Right atrium auricular region (tissue), 2 donors: ENCODE measurements at places on chromosomes 7 and 10.

- DNase-seq = no peak
Measured at GRCh38 chr7:6258440-6259182, 13.8 kb downstream of the CYTH3 start.

- DNase-seq = peak; percentile 53
Measured at GRCh38 chr7:64889686-64890162, 13.3 kb upstream of the ZNF273 start.

DNA sequence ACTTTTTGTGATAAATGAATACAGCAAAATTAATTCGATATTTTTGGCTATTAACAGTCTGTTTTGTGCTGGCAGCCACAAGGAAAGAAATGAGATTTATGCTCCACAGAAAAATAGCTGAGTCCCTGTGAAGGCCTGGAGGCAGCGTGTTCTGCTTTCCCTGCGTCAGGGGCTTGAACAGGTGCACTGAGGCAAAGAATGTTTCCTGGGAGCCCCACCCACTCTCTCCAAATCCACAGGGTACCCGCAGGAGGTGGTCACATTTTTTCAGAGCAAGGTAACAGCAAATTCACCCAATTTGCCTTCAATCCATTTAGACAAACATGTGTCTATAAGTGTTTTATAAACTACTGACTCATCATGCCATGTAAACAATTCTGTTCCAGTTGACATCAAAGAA lies 308.1 kb downstream of the TCERG1L start:
- no peak for DNase-seq

DNA sequence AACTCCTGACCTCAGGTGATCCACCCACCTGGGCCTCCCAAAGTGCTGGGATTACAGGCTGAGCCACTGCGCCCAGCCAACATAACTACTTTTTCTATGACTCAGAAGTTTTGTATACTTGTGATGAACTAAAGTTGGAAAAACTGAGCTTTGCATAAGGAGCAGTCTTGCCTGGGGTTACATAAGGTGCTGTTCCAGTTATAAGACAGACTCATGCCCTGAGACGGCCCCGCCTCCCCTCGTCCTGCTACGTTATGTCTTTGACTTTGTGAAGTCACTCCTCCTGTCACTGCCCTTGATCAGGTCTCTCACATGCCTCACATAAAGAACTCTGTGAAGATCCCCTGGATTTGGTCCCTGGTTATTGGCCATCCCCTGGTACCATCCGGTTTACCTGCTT lies 40.4 kb upstream of the OPN4 start:
- no peak for DNase-seq

DNA sequence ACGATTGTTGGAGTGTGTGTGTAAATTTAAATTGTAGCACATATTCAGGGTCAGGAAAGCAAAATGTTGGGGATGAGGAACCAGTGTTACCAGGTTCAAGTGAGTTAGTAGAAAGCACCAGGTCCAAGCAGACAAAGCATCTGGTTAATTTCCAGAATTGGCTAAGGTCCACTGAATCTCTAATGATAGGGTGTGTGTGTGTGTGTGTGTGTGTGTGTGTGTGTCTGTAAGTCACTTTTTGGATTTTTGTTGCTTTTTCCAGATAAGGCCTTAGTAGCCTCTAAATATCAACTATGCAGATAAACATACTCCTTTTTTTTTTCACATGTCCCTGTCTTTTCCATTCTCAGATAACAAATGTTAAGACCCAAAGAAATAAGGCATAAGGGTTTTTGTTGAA lies 36.6 kb upstream of the FMC1 start:
- no peak for DNase-seq

- DNase-seq = no peak
Measured at GRCh38 chr7:107078517-107078966, 34.0 kb downstream of the PRKAR2B start.

DNA sequence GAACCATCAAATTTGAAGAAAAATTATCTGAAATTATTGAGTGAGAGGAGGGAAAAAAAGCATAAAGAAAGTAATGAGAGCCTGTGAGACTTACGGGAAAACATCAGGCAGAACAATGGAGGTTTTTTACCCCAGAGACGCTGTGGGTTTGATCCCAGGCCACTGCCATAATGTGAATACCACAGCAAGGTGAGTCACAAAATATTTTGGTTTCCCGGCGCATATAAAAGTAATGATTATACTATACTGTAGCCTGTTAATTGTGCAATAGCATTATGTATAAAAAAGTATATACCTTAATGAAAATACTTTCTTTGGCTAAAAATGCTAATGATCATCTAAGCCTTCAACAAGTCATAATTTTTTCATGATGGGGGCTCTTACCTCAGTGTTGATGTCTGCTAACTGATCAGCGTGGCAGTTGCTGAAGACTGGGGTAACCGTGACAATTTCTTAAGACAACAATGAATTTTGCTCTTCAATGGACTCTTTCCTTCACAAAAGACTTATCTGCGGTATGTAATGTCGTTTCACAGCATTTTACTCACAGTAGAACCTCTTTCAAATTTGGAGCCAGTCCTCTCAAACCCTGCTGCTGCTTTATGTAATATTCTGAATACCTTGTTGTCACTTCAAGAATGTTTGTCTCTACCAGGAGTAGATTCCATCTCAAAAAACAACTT lies 97.0 kb upstream of the FAM20C start:
- DNase-seq = no peak

DNA sequence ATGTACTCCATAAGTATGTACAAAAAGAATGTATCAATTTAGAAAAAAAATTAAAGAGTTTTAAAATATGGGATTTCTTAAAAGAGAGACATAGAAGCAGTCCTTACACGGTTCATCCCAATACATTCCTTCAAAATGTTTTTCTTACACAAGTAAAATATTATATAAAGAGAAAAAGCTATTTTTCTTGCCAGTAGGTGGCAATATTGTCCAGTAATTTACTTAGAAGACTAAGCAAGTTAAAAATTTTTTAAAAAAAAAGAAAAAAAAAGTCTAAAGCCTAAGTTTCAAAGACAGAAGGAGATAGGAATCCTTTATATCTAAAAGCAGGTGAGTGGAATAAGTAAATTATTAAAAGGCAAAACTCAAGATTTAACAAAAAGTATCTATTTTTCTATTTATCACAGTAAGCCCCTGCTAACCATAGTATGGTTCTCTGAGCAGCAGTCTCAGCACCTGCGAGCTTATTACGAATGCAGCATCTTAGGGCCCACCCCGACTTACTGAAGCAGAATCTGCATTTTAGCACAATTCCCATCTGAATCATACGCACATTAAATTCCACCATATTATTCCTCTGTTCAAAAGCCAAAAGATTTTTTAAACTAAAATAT lies 240.6 kb downstream of the DGKI start:
- DNase-seq = no peak

- DNase-seq = no peak
Measured at GRCh38 chr10:58700591-58700990, 187.9 kb downstream of the BICC1 start.

GRCh38 chr7:101952355-101953247 lies 135.2 kb downstream of the CUX1 start:
- DNase-seq = no peak

DNA sequence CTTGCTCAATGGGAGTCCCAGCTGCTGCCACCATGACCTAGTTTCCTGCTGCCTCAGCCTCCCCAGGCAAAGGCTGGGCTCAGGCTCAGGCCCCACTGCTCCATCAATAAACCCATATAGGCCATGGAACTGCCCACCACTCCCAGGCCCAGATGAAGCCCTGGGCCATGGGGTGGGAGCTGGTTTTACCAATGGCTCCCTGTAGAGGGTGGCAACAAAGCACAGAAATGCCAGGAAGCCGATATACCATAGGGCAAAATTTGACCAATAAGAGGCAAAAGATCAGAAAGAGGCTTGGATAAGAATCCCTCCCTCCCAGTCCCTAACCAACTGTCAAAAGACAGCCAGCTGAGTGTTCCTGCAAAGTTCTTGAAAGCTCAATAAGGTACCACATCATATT lies 101.8 kb upstream of the DOCK1 start:
- no peak for DNase-seq

DNA sequence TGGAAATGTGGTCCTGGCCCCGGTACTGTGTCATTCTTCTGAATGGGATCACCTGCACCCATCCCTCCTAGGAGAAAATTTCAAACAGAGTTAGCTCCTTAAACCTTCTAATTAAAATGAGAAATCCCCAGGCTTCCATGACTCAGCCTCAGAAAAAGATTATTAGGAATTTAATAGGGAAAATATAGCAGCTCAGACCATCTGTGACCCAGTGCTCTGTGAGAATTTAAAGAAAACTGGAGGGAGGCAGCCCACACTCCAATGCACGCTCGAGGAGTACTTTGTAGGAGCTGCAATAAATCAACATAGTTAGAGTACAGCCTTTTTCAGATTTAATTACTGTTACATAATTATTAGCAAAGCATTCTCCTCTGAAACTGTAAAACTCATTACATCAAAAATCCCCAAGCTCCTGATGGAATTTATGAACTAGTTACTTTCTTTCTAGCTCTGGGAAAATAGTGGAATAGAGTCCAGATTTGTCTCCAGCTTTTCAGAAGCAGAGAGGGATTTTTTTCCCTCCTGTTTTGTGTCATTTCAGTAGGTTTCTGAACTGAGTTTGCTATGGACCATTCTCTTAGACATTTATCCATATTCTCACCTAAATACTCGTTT lies 30.1 kb downstream of the NEUROD6 start:
- no peak for DNase-seq

- no peak for DNase-seq
Measured at GRCh38 chr7:44537442-44537841, 3.7 kb downstream of the NPC1L1 start.
